ENCODE measurements at places on chromosomes 3 and 15.

DNA sequence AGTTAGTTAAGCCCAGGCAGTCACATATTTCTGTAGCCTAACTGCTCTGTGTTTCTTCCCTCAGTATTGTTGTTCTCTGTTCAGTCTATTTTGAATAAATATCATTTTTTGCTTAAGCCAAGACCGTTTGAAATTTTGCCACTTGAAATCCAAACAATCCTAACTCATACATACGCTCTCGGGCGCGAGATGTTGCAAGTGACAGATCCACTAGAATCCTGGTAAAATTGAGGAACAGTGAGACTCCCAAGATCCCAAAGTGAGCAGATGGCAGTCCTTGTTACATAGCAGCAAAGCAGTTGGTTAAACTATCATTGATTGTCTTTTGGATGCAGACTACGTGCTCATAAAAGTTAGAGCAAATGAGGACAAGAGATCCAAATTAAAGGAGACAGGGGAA, 625.4 kb downstream of the TBL1XR1 start:
- DNase-seq: no peak

GRCh38 chr3:50241163-50241562, 5.2 kb downstream of the GNAI2 start:
- no peak for DNase-seq

DNA sequence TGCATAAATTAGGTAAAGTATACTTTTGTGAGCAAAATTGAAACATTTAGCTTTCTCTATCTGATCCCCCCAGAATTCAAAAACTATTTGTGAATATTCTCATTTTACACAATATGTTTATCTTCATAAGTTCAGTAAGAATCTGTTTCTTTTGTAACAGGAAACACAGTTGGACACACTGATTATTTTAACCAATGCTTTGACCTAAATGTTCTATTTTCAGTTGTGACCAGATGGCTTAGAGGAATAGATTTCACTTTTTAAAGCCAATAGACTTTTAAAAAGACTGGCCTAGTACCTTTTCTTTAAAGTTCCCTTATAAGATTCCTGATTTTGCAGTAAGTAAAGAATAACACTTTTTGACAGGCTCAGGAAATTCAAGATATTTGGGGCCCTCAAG, 74.0 kb upstream of the STRIT1 start:
- DNase-seq: no peak

GRCh38 chr3:17544632-17545031, 197.8 kb downstream of the TBC1D5 start:
- DNase-seq: peak; percentile 6

GRCh38 chr3:128313935-128314334, 152.8 kb downstream of the DNAJB8 start:
- DNase-seq: no peak

DNA sequence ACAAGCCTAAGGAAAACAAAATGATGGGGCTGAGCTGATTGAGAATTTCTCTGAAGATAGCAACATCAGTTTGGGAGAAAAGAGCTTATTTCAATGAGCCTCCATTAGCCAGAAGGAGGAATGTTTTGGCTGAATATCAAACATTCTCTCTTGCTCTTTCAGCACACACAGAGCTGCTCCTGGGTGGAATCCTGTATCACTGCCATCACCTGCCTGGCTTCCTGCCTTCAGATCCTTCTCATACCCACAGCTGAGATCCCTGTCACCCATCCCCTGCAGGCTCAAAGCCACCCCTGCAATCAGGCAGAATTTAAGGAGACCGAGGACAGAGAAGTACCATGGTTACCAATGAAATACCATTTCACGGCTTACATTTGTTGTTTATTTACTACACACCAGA, 27.2 kb upstream of the SYN2 start:
- DNase-seq: no peak

DNA sequence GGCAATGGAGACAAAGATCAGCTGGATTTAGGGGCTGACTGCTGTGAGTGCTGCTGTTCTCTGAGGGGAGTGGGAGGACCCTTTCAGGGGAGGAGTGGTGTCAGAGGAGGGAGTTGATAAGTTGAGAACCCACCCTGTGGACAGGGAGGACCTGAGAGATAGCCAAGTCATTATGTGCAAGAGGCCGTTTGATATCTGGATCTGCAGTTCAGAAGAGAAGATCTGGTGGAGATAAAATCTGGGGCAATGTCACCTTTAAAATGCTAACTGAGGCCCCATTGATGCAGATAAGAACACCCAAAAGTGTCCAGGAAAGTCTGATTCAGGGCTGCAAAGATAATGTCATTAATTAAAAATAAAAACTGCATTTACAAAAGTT, 256.1 kb upstream of the HES1 start:
- DNase-seq: no peak

DNA sequence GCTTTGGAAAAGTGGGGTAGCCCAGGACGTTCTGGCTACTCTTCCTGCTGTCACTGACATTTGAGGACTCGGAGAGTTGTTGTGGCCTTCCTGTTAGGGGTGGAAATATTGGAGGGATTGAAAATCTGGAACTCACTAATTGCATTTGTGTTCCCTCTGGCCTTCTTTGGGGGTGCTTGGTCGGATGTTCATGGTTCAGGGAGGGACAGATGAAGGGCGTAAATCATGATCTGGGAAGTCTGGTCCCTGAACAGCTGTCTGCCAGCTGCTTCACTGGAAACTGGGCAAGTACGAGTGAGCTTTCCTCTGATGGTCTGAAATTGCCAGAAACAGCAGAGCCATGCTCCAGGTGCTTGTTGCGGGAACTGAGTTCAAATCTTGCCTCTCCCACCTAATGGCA, 327.8 kb upstream of the C2CD4B start:
- no peak for DNase-seq

DNA sequence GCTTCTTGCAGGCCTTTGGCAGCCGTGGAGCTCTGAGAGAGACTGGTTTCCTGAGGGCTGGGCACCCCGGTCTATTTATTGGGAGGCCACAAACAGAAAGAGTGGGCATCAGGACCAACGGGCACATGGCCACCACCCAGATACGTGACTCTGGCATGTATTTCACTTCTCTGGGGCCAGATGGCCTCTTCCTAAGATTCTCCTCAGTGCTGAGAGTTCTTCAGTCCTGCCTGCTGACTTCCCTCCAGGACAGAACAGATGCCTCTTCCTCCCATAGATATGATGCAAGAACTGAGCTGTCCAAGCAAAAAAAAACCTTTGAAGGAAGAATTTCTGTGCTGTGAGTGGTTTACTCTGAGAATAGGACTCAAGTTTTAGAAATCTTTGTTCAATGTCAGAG, 107.7 kb downstream of the IGF2BP2 start:
- DNase-seq: peak; percentile 81

DNA sequence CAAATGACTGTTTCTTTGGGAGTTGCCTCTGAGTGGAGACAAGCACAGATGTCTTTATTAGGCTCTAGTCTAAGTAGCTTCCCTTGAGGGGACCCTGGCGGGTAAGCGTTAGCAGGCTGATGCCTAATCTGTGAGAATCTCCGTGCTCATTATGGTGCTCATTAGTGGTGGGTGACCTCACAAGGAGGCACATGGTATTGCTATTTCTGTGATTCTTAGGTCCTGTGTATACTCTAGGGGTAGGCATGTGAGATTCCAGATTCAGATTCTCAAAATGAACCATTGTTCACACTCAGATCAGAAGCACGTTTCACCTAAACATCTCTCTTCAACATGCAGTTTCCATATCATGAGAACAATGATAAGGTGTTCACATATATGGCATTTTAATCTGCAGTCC, 809.7 kb downstream of the NR2F2 start:
- no peak for DNase-seq

DNA sequence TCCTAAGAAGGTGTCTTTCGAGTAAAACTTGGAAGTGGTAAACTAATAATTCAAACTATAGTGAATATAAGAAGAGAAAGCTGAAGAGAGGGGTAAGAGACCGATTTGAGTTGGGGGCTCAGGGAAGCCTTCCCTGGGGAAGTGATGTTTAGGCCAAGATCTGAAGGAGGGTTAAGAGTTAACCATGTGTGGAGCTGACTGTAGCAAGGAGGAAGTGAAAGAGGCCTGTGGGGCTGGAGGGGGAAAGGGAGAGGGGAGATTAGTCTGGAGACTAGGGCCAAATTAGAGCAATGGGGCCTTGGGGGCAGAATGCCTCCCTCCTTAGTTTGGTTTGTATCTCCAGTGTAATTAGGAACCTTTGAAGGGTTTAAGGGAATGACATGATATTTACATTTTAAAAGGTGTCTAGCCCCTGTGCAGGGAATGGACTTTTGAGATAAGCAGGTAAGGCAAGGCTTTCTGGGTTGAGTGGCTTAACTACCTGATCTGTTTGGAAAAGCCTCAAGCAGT, 2.2 kb downstream of the ZNF592 start:
- no peak for DNase-seq

DNA sequence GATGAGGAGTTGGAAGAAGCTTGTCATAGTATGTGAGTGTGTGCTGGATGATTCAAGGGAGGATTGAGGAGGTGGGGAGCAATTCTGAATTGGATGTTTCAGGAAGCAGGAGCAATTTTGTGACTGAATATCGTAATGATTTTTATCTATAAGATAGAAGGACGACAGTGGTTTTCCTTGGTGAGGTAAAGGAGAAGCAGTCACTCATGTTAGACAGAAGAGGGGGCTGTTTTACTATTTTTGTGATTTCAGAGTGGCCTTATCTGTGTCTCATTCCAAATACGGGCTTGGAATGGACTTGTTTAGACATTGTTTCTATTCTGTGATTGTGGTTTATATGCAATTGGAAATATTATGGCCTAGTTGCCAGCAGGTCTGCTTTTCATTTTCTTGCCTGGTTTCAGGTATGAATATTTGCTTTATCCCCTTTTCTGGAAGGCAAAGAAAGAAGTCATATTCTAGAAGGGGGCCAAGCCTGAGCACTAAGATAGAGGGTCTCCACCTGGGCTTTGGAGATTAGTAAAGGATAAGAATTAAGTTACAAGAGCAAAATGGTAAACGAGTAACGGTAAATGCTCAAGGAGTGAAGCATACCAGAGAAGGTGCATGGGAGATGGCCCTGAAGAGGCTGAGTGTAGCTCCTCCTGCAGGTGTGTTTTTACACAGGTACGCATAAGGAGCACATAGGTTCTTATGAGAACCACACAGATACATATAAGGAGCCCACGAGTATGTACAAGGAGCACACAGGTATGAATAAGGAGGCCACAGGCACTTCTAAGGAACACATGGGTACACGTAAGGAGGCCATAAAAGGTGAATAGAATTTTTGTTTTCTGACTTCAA, 124.6 kb upstream of the KCNAB1 start:
- peak; percentile 63 for DNase-seq

GRCh38 chr3:176219970-176220369, 977.3 kb downstream of the TBL1XR1 start:
- DNase-seq: no peak

- DNase-seq: no peak
Measured at GRCh38 chr3:127682561-127682960, 9.8 kb downstream of the ABTB1 start.

DNA sequence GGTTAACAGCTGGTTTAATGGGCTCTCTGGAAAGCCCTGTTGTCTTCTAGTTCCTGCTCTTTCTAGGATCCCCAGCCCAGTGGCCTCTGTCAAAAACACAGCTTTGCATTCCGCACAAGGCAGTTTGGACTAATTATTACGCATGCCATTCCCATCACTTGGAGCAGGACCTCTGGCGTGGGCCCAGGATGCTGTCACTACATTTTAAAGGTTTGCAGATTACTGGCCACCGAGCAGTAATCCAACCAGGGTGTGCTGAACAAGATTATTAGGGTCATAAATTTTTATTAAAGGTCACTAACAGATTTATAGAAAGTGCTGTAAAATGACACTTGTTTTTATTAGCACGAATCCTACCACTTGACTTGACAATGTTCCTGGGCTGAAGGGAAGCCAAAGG, 143.6 kb upstream of the SLC6A11 start:
- no peak for DNase-seq

GRCh38 chr3:156604642-156605144, 49.8 kb upstream of the SSR3 start:
- DNase-seq: no peak

- DNase-seq: no peak
Measured at GRCh38 chr3:188943591-188943990, 228.2 kb upstream of the TPRG1 start.

DNA sequence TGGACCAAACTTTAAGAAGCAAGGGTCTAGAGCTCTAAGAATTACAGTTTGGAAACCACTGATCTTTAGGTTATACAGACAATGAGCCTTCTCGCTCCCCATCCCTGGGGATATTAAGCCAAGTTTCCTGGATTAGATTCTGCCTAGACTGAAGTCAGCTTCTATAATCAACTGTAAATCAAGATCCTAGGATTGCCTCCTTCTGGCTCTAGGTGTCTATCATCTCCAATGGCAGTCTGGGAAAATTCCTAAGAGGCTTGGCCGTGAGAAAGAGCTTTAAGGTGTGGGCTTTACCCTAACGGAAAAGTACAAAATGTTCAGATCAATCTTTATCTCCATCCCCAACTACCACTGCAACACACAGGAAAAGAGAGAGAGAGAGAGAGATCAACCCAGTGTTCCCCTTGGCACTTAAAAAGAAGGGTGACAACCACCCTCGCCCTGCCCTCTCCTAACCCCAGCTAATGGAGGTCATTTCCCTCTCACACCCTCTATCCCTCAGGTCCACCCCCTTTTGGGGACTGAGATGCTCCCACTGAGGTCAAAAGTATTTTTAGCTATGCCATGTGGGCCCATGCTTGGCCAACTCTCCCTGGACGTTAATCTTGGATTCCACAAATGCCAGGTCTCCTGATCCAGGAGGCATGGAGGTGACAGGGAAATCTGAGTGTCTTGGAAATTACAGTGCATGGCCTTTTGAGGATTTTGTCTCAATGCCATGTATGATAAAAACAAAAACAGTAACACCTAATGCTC, 202.8 kb upstream of the BCL6 start:
- no peak for DNase-seq

GRCh38 chr3:42336103-42336502, 70.1 kb upstream of the CCK start:
- DNase-seq: no peak

GRCh38 chr15:74958320-74958907, 1.8 kb upstream of the RPP25 start:
- DNase-seq: peak; percentile 81

DNA sequence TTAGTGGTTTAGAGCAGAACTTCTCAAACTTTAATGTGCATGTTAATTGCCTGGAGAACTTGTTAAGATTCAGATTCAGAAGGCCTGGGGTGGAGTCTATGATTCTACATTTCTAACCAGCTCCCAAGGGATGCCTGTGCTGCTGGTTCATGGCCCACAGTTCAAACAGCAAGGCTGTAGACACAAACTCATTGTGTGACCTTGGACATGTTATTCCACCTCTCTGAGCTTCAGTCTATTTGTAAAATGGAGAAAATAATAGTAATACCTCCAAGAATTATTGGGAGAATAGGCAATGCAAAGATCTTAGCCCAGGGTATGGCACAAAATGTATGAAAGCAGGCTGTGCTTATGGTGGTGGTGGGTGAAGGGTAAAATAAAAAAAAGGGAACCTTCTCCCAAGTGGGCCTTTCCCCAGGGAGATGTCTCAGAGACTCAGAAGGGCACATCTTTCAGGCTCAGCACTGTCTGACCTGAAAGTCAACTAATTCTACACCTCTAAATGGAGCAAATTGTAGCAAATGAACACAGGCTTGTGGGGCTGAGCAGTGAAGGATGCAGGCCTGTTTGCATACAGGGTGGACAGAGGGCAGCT, 176.0 kb upstream of the TRIM42 start:
- DNase-seq: no peak
